Femur (tissue), 1 donor: ENCODE measurements at places on chromosomes 4 and X.

DNA sequence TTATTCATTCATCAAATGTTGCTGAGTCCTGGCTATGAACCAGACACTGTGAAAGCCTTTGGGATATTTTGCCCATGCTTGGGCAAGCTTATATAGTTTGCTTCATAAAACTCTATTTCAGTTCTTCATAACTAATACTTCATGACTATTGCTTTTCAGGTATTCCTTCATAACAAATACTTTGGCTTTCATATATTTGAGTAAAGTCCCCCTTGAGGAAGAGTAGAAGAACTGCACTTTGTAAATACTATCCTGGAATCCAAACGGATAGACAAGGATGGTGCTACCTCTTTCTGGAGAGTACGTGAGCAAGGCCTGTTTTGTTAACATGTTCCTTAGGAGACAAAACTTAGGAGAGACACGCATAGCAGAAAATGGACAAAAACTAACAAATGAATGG, 1.7 kb upstream of the AFP start:
- no peak for DNase-seq

GRCh38 chr4:147822128-147822527, 90.2 kb downstream of the ARHGAP10 start:
- peak; percentile 72 for DNase-seq

DNA sequence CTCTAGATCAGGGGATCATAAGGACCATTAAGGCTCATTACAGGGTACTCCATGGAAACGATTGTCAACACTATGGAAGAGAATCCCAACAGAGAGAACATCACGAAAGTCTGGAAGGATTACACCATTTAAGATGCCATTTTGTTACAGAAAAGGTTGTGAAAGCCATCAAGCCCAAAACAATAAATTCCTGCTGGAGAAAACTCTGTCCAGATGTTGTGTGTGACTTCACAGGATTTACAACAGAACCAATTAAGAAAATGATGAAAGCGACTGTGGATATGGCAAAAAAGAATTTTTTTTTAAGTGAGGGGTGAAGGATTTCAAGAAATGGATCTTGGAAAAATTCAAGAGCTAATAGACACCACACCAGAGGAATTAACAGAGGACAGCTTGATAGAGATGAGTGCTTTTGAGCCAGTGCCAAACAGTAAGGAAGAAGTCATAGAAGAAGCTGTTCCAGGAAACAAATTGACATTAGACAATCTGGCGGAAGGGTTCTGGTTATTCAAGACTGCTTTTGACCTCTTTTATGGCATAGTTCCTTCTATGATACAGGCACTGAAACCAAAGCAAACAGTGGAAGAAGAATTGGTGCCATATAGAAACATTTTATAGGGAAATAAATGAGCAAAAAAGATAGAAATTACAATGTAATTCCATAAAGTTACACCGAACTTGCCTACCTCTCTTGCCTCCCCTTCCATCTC, 17.3 kb upstream of the LSM6 start:
- no peak for DNase-seq

DNA sequence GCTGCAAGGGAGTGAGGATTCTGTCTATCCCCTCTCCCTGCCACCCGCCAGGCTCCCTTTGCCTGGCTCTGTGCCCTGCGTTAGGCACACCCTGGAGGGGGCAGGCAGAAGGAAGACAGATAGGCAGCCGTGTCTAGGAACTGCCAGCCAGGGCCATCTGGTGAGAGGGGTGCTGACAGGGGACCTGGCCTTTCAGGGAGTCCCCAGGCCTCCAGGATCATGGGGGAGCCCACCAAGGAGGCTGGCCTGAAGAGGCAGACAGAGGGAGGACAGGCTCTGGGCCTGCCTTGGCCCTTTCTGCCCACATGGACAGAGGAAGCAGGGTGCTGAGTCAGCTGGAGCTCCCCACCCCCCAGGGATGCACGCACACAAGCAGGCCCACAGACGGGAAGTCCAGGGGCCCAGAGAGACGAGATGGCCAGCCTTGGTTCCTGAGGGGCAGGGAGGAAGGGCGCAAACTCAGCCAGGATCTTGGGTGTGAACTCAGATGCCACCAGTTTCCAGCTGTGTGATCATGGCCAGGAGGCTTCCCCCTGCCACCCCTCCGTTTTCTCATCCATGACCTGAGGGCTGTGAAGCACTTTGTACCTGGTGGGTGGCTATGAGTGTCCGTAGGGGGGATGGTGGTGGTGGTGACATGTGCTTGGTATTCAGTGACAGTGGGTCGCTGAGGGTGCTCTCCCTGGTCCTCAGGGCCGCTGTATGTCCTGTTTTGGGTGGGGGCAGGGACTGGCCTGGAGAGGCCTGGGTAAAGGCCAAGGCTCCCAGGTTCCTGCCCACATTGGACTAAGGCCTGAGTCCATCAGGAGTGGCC, 1.8 kb downstream of the SH3BP2 start:
- peak; percentile 61 for DNase-seq

DNA sequence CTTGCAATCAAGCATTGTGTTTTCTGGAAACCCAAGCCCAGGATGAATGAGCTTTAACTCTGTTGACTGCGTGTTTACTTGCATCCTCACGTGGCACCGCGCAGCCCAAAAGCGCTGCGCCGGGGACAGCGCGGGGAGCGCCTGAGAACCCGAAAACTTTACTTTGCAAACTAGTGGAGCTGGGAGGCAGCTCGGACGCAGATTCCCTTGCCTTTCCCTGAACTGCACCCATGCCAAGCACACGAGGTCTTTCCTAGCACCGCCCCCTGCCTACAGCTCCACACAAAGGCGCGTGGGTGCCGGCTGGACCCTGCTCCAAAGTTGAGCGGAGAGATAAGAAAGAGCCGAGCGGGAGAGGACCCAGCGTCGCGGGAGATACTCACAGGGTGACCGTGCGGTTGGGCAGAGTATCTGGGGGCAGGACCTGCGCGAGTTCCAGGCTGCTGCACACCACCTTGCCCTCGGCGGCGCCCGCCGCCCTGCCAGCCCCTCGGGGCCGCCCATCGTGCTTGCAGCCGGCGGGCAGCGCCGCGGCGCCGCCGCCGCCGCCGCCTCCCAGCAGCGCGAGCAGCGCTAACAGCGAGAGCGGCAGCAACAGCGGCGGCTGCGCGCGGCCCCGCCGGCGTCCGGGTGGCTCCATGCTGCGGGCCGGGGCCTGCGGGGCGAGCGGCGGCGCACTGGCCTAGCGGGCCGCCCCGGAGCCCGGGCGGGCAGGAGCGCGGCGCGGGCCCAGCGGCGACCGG, 550 bp downstream of the ADGRA3 start:
- peak; percentile 86 for DNase-seq

DNA sequence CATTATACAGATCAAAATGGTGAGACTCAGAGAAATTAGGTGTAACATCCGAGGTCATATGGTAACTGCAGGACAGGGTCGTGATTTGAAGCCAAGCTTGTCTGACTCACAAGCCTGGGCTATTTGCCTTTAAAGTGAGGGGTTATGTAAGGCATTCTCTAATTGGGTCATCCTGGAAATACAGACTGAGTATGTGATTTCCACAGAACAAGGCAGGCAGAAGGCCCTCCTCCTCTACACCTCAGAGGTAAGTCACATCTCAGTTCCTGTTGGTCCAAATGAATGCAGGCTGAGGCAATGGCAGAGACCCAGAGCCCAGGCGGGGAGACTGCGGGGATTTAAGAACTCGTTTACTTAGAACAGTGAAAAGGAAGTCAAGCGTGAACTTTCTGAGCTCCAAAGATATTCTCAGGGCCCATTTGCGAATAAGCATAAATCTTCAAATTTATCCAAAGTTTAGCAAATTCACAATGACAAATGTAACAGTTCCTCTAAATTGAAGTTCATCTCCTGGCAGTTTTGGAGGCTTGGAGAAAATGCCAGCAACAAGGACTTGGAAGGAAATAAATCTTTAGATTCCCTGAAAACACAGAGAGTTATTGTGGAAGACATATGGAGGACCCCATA, 153.3 kb downstream of the LDB2 start:
- peak; percentile 34 for DNase-seq

DNA sequence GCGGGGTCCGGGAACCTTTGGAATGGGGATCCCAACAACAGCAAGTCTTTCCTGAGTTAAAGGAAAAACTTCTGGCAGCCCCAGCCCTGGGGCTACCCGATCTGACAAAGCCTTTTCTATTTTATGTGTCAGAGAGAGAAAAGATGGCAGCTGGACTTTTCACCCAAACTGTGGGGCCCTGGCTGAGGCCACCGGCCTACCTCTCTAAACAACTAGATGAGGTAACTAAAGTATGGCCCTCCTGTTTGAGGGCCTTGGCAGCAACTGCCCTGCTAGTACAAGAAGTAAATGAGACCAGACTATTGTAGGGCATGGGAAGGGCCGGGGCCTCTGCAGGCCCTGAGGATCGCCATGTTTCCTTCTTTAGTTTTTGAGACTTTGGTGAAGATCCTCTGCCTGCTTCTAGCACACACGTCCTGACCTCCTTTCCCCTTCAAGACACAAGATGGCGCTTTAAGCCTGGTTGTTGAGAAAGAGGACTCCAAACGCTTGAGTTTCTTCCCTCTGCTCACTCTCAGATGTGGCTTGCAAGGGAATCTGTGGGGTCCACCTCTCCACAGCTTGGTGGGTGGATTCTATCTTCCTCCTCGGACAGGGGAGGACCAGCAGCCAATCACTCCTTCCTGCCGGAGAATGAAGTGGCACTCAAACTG, 18.5 kb upstream of the DRD5 start:
- peak; percentile 80 for DNase-seq

DNA sequence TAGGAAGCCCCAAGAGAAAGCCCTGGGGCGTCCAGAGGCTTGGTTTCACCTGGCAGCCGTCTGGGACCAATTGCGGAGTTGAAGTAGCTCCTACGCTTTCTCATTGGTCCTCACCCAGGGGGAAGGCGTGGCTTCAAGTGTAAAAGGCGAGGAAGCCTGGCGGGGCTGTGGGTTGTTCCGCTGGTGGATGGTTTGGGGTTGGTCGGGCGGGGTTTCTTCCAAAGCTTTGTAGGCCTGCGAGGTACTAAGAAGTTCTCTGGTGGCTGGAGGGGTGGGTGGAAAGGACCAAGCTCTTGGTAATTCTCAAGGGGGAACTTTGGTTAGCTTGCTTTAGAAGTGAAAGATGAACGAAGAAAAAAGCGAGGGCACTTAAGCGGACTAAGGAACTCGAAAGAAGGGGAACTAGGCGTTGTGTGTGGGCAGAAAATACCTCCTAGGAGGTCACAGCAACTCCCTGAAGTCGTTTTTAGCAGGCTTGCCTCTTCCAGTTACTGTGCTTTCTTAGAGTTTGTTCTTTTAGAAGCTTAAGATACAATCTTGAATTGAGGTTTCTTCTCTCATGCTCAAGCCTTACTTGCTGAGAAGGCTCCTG, 36.6 kb downstream of the CCNG2 start:
- DNase-seq, result peak; percentile 63

DNA sequence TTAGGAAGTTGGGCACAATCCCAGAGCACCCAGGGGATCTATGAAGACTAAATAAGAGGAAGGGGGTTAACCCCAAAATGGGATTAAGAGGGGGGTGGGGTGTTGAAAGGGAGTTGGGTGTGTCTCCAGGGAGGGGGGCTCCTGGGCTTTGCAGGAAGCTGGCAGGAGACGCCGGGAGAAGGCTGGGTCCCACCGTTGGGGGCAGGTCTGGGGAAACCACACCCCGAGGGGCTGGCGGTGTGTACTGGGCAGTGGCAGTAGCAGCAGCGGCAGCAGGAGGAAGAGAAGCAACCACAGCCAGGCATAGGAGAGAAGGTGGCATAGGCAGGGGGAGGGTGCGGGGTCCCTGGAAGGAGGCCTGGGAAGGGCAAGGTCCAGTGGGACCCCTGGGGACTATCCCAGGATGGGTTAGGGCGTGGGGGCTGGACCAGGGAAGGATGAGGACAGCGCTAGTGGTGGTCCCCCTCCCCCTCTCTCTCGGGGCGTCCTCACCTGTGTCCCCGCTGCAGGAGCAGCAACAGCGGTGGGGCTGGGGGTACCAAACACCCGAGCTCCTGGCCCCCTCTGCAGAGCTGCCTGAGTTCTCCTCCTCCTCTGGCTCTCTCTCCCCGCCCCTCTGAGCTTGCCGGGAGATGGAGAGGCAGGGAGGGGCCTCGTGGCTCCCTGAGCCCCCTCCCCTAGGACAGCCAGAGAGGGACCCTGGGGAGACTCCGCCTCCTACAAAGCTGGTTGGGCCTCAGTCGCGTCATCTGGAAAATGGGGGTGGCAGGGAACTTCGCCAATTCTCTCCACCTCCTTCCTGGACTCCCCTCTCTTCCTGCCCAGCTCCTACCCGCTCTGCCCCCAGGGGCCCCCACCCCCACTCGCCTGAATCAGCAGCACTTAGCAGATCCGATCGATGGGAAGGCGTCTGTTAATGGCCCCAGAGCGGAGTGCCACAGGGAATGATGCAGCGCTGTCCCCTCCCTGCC, at the start of gene KCND1:
KCND1 (minus strand) TSS at position 596 of the 971 bp plus-strand sequence. CDS start 1,573 bp downstream, outside the sequence.
- peak; percentile 43 for DNase-seq

- no peak for DNase-seq
Measured at GRCh38 chrX:20263474-20263873, 3.2 kb downstream of the RPS6KA3 start.

DNA sequence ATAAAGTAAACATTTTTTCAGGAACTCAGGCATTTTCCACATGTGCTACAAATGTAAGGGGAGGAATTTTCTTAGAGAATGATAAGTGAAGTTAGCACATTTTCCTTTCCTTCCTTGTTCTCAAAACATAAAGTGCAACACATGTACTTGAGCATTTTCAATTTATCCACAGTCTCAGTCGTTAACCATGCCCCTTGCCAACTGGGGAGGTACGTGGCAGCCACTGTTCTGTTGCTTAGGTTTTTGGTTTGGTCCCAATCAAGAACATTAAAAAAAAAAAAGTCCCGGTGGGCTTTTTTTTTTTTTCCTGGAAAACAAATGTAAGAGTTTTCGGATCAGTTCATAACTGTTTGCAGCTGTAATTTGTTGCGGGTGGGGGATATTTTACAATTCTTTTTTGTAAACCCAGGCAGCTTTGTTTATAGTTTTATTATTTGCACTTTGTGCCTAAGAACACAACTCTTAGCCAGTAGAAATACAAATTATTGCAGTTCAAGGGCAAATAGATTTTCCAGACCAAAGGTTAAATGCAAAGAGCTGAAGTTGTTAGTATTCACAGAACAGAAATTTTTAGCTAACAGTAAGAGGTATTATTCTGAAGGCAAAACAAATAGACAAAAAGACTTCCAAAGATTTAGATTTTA, 112.1 kb upstream of the NAP1L5 start:
- DNase-seq, result peak; percentile 36

DNA sequence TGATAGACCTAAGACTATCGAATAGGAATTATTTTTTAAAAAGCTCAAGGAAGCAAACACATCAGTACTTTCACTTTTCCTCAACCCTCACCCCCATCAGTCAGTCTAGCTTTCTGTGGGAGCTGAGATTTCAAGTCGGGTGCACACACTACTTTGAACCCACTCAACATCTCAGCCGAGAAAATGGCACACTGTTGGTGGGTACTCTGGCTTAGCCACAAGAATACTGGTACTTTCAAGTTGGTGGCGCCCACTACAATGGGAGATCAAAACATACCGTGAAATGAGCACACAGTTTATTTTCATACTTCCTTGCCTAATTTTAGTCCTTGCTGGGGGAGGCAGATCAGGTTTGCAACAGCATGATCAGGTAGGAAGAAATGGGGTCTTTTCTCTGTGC, 10.2 kb downstream of the CD40LG start:
- DNase-seq, result no peak

- no peak for DNase-seq
Measured at GRCh38 chr4:13994016-13994415, 366.5 kb upstream of the BOD1L1 start.
